ENCODE measurements at places on chromosomes 6 and 20.

DNA sequence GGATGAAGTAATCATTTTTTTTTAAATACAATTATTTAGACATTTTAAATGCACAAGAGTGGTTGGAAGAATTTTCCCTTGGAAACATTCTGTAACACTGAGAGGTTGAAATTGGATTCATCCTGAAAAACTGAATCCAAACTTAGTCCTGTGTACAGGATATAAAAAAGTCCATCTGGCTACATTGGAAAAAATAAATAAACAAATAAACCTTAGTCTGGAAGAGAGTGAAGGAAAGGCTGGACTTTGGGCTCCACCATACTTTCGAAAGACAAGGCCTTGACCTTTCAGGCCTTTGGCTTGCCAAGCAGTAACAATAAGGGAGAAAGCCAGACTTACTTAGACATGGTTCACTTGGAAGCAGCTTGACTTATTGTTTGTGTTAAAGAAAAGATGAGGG is 664.3 kb downstream of the TENT5A start:
- no peak for DNase-seq

GRCh38 chr6:105880030-105880492 is 206.1 kb upstream of the PRDM1 start:
- no peak for DNase-seq

DNA sequence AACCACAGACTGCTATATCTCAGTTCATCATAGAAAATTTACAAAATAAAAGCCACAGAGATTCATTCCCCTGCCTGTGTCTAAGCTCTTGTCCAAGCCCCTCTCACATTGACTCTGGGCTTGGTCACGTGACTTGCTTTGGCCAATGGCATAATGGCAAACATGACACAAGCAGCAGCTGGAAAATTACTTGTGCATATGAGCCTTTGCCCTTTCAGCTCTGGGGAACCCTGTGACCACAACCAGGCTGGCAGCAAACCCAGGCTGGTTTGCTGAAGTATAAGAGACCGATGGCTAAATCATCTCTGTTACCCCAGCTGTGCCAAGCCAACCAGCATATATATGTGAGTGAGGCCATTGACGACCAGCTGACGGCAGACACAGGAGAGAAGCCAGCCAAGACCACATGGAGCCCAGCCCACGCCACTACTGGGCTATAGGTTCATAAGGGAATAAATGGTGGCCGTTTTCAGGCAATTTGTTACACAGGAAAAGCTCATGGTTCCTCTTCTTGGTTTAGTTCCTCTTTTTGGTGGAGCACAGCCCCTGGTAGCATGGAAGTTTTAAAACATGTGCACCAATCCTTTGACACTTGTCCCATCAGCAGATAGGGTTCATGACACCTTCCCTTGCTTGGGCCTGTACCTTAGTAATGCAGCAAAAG is 31.8 kb upstream of the RSPO4 start:
- no peak for DNase-seq

- DNase-seq, result no peak
Observed at GRCh38 chr6:14290772-14291330, 173.3 kb downstream of the CD83 start.

GRCh38 chr6:167984876-167985604 is 12.4 kb upstream of the KIF25 start:
- DNase-seq, result peak; percentile 15

DNA sequence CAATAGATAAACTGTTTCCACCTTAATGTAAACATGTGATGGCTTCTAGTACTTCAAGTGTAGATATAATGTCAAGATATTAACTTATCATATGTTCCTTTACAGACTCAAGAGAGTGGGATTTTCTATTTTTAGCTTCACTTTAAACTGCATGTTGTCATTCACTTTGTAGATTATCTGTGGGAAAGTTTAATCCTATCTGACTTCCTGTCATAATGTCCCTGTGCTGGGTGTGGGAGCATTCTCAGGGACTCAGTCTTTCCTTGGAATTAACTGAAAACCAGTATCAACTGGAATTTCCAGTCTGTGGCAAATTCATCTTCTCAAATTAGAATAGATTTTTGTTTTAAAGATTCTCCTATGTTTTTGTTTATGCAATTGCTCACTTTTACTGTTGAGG is 226.1 kb upstream of the FERMT1 start:
- DNase-seq, result no peak

GRCh38 chr20:54061101-54061881 is 9.1 kb downstream of the BCAS1 start:
- DNase-seq, result peak; percentile 87
